ENCODE measurements at places on chromosomes 7 and 10.
A peak's percentile ranks its signal among the peaks of the same experiment; 100 is the strongest.

GRCh38 chr10:44618910-44619309 lies 234.0 kb upstream of the CXCL12 start:
- H3K27ac ChIP-seq = no peak overlapping the region
- no peaks in the 10 kb centered on the region for H3K36me3 ChIP-seq
- no peaks in the 10 kb centered on the region for H3K4me1 ChIP-seq
- H3K4me3 ChIP-seq = no peak overlapping the region
- no peak for DNase-seq

DNA sequence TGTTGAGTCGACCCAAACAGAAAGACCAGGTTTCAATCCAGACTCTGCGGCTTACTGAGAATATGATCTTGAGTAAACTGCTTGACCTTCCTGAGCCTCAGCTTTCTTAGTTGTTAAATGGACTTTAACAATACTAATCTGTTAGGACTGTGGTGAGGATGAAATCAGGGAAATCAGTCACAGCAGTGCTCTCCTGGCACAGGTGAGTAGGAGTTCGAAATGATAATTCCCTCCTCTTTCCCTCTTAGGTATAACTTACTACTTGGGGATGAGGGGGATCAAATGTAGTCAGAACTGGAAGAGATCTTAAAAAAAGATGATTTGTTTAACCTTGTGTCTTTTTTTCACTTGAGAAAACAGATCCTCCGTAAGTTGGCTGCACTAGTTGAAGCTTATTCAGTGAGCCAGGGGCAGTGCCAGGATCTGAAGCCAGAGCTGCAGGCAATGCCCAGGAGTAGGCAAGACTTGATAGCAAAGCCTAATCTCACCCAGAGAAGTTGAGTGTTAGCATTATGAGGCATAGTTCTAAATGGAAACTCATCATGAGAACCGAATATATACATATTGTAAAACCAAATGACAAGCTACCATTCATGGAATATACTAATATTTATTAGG lies 1.8 kb upstream of the MAGI2 start:
- H3K27ac ChIP-seq = no peak overlapping the region
- peaks cover 18% of the 10 kb centered on the region for H3K4me1 ChIP-seq
- H3K27me3 ChIP-seq = peaks cover 53% of the 10 kb centered on the region
- no peak for DNase-seq

DNA sequence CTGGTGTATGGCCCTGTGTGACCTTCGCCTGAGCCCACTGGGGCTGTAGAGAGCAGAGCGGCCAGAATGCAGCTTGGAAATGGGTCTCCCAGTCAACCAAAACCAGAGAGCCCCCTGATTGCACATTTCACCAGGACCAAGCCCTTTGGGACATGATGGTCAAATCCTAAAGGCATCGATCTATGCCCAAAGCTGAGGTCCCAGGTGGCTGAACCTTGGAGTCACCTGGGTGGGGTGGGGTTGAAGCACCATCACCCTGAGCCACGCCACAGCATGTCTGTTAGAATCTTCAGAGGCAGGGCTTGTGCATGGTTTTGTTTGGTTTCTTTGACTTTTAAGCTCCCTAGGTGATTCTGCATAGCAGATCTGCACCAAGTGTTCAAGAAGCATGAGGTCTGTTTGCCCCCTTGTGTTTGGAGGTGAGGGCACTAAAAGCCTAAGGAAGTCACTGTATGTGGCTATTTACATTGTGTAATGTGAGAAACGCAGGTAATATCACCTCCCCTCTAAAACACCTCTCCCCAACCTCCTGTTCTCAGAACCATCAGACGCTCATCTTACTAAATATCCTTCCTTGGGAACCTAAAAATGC lies 9.6 kb downstream of the PKD1L1 start:
- no peak overlapping the region for H3K4me3 ChIP-seq
- H3K27me3 ChIP-seq = no peaks in the 10 kb centered on the region
- peaks cover 6% of the 10 kb centered on the region for H3K4me1 ChIP-seq
- H3K36me3 ChIP-seq = no peaks in the 10 kb centered on the region
- DNase-seq = no peak

DNA sequence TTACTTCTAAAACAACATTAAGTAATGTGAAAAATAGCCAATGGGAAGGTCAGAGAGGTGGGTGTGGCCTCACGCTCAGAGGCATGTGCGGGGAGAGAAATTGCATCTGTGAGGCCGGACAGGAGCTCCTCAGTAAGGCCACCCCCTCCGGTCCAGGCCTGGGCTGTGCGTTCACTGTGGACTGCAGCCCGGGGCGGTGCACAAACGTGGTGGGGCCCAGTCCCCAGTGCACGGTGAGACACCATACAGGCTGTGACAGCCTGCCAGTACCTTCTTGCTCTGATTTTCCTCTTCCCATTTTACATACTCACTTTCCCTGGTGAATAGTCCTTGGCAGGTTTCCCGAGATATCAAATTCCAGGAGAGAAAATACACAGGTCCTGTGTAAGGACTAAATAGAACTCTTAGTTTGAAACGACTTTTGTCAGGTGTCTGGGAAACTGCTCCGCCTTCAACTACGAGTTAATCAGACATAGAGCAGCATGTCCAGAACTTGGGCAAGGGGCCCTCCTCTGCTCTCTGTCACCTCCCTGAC lies 174.1 kb upstream of the MKI67 start:
- no peaks in the 10 kb centered on the region for H3K36me3 ChIP-seq
- no peak overlapping the region for H3K4me3 ChIP-seq
- no peak overlapping the region for H3K27ac ChIP-seq
- H3K27me3 ChIP-seq = no peaks in the 10 kb centered on the region
- no peak for DNase-seq

DNA sequence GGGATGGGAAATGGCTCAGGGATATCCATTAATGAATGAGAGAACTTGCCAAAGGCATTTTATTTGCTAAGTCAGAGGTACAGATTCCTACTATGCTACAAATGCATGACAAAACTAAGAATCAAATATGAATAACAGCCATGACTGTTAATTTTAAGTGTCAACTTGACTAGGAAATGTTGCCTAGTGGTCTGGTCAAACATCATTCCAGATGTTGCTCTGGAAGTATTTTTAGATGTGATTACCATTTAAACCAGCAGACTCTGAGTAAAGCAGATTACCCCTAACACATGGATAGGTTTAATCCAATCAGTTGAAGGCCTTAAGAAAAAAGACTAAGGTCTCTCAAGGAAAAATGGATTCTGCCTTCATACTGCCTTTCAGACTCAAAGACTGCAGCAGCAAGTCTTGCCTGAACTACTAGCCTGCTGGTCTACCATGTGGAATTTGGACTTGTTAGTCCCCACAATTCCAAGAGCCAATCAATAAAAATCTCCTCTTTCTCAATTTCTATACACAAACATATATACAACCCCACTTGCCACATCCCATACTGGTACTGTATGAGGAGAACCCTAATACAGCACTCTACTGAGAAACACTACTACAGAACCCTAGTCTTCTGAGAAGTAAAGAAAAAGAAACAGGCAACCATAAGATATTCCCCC lies 119.1 kb downstream of the NRBF2 start:
- DNase-seq = no peak
- H3K27ac ChIP-seq = no peak overlapping the region
- peaks cover 18% of the 10 kb centered on the region for H3K36me3 ChIP-seq
- no peak overlapping the region for H3K4me3 ChIP-seq
- H3K4me1 ChIP-seq = peaks cover 50% of the 10 kb centered on the region
- H3K27me3 ChIP-seq = no peaks in the 10 kb centered on the region

- no peak overlapping the region for H3K4me3 ChIP-seq
- no peak for DNase-seq
- no peak overlapping the region for H3K27ac ChIP-seq
- H3K27me3 ChIP-seq = no peaks in the 10 kb centered on the region
- H3K36me3 ChIP-seq = no peaks in the 10 kb centered on the region
- H3K4me1 ChIP-seq = no peaks in the 10 kb centered on the region
Observed at GRCh38 chr7:131543298-131543697, 13.1 kb downstream of the PODXL start.

DNA sequence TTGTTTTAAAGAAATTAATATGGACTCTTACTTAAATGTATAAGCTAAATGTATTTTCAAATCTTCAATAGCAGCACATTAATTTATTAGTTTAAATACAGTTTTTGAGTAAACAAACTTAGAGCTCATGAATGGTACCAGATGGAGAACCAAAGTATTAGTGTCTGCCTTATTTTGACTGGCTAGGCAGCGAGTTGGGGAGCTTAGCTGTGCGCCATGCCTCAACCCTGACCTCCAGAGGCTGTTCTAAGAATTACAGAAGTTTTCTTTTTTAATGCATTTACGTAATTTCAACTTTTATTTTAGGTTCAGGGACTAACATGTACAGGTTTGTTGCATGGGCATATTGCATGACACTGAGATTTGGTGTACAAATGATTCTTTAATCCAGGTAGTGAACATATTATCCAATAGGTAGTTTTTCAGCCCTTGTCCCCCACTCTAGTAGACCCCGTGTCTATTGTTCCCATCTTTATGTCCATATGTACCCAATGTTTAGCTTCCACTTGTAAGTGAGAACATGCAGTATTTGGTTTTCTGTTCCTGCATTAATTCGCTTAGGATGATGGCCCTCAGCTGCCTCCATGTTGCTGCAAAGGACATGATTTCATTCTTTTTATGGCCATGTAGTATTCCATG lies 166.8 kb downstream of the IQUB start:
- H3K27me3 ChIP-seq = no peaks in the 10 kb centered on the region
- no peak overlapping the region for H3K4me3 ChIP-seq
- H3K4me1 ChIP-seq = no peaks in the 10 kb centered on the region
- no peaks in the 10 kb centered on the region for H3K36me3 ChIP-seq
- no peak overlapping the region for H3K27ac ChIP-seq

DNA sequence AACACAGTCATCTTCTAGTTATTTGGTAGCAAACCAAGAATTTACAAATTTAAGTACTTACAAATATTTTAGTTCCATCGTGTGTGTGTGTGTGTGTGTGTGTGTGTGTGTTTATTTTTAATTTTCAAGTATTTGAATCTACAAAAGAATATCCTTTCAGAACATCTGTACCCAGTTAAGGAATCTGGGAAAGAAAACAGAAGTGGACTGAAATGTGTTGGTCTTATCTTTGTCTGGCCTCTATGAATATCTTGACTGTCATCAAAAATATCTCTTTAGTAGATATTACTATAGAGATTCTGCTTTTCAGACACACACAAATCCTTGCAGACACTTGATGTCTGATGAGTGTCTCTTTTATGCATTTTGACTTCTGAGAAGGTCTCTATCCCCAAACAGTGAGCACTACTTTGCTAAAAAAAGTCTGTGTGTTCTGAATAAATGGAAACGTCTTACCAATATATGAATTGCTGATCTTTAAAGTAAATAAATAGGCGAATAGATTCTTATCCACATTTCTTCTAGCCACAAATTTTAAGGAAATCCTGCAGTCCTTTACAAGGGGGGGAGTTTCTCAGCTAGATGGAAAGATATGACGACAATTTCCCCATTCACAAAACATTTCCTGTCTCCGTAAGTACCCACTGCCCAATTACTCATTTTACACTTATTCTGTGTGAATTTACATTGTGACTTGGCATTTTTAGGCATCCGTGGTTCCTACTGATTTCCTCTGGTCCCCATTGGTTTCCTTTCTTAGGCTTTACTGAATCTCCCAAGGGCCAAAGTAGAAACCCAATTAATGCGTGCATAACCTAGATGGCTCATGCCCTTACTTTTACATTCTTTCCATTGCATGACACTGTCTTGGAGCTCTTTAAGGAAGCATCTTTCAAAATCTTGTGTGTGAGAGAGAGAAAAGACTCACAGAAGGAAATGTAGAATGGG lies 36.0 kb downstream of the NRCAM start:
- peak overlapping the region; percentile 58 for H3K27ac ChIP-seq
- H3K27me3 ChIP-seq = peaks cover 3% of the 10 kb centered on the region
- no peaks in the 10 kb centered on the region for H3K36me3 ChIP-seq
- H3K4me1 ChIP-seq = peaks cover 95% of the 10 kb centered on the region
- H3K4me3 ChIP-seq = peak overlapping the region; percentile 19

DNA sequence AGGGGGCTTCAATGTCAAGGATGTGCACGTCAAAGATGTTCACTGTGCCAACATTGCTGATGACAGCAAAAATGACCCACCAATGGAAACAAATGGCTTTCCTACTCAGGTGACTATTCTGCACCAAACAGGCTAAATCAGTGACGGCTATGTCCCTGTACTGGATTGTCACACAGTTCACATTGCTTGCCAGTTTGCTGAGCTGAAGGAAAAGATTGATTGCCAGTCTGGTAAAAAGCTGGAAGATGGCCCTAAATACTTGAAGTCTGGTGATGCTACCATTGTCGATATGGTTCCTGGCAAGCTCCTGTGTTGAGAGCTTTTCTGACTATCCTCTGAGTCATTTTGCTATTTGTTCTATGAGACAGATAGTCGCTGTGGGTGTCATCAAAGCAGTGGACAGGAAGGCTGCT lies 202.2 kb upstream of the ETV1 start:
- no peak for DNase-seq
- no peaks in the 10 kb centered on the region for H3K4me1 ChIP-seq
- no peaks in the 10 kb centered on the region for H3K36me3 ChIP-seq
- H3K27me3 ChIP-seq = peaks cover under 1% of the 10 kb centered on the region

Data from activated naive CD8-positive, alpha-beta T cell treated with anti-CD3 and anti-CD28 coated beads, Interleukin-2, amount 50 U/mL, for 24 hours (primary cell).